SJSA1 (cell line): ENCODE measurements at places on chromosomes 7 and 10.

DNA sequence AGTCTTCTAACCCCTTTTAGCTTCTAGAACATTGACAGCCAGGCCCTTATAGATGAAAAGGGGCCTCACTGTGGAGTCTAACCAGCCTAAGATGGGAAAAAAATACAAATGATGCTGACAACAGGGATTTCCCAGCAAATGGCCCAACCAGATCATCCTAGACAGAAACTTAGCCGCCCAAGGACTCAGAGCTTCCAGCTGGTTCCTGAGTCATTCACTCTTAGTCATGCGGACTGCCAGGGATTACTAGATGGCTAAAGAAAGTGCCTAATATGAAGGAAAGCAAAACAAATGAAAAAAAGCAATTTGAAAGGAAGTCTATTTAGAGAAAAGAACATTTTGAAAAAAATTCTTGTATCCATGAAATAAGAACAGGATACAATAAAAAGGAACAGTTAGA is 23.7 kb downstream of the TSPAN14 start:
- peak; percentile 79 for DNase-seq
- H3K4me3 ChIP-seq: no peak overlapping the region
- H3K27ac ChIP-seq: peak overlapping the region; percentile 24

DNA sequence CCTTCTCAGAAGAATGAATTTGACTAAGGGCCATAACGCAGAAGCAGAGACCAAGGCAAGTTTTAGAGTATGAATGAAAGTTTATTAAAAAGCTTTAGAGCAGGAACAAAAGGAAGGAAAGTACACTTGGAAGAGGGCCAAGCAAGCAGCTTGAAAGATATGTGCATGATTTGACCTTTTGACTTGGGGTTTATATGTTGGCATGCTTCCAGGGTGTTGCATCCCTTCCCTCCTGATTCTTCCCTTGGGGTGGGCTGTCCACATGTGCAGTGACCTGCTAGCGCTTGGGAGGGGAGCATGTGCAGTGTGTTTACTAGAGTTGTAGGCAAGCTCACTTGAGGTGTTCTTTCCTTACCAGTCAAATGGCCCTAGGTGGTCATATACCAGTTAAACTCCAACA is 37.9 kb upstream of the LRRN3 start:
- no peaks in the 10 kb centered on the region for H3K36me3 ChIP-seq
- no peak overlapping the region for H3K4me3 ChIP-seq
- H3K27me3 ChIP-seq: no peaks in the 10 kb centered on the region
- no peak overlapping the region for H3K27ac ChIP-seq
- peaks cover 15% of the 10 kb centered on the region for H3K4me1 ChIP-seq

- H3K27me3 ChIP-seq: no peaks in the 10 kb centered on the region
- no peaks in the 10 kb centered on the region for H3K4me1 ChIP-seq
- H3K27ac ChIP-seq: no peak overlapping the region
- H3K36me3 ChIP-seq: no peaks in the 10 kb centered on the region
- DNase-seq: no peak
Observed at GRCh38 chr7:113209449-113210203, 91.3 kb upstream of the SMIM30 start.

DNA sequence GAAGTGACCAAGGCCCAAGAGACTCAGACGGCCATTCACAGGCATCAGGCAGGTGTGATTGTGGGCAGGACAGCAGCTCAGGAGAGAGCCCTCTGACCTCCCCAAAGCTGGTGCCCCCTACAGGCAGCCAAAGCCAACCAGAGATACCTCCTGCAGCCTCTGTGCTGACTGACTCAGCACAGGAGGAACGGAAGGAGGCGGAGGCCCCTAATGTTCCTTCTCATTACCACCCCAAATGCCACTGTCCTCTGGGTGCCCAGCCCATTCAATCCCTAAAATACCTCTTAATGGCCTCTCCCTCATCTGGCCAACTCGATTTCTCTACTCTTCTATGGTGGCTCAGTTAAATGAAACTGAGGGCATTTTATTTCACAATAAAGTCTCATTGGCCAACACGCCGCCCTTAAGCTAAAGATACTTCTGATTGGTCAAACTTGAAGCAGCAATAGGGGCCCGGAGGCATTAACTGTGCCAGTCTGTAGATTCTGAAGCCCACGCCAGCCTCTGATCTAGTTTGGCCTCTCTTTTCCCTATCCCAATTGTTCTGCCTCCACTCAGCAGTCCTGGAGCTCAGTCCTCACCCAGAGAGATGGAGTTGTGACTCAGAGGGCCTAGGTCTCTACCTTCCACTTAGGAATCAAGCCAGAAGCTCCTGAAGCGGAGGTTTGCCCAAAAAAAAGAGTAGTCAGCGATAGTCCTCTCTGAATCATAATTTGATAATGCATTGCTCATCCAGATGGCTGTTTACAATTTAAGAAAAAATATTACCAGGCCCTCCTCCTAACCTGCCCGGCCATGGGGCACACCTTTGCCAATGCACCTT is 1.2 kb downstream of the CYREN start:
- peaks cover 56% of the 10 kb centered on the region for H3K36me3 ChIP-seq
- peak overlapping the region; percentile 85 for H3K4me3 ChIP-seq
- peak; percentile 34 for DNase-seq
- H3K4me1 ChIP-seq: peaks cover 16% of the 10 kb centered on the region
- peak overlapping the region; percentile 83; the same call in 1 of the 2 replicates for H3K27ac ChIP-seq

DNA sequence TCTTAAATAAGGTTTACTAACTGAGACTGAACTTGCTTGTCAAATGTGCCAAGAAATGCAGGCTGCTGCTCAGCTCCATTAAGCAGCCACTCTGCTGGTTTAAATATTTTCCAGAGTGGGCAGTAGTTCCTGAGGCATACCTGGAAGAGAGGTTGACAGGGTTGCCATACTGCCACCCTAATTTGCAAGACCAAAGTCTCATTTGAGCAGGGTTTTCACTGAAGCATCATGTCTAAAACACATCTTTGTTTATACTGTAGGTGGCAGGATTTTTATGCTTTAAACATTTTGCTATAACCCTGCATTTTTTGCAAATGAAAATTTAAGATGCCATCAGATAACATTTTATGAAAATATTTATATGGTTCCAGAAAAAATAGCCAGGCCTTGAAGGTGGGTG is 618.0 kb upstream of the LRRTM3 start:
- no peak overlapping the region for H3K27ac ChIP-seq
- H3K4me1 ChIP-seq: no peaks in the 10 kb centered on the region
- no peak overlapping the region for H3K4me3 ChIP-seq
- no peak for DNase-seq
- no peaks in the 10 kb centered on the region for H3K27me3 ChIP-seq
